ENCODE measurements at places on chromosomes 16 and 17.

DNA sequence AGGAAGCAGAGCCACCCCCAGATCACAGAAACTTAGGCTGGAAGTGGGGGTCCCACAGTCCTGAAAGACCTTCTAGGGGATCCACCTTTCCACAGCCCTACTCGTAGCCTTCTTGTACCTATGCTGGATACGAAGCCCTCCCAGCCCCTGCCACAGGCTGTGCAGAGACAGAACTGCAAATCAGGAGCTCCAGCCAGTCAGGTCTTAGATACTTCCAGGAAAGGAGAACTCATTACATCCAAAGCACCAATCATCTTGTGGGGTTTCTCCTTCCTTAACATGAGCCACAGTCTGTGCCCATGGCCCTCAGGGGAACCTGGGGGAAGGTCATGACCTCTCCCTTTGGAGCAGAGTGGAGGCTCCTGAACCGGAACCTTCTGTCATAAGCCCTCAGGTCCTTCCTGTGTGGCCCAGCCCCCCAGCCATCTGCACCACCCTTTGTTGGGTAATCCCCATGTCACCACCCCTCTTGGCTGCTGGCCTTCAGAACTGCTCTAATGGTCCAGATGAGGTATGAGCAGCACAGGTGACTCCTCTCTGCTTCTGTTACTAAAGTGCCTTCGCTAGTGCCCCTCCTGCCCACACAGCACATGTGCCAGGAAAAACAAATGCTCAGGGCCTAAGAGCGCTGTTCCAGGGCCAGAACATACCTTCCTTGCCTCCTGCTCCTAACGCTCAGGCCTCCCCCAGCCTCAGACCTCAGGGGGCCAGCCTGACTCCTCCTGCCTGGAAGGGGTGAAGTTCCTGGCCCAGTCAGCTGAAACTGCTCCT, 14.6 kb downstream of the SRCIN1 start:
- DNase-seq, result no peak

GRCh38 chr16:76360404-76360803, 83.2 kb downstream of the CNTNAP4 start:
- DNase-seq, result no peak

GRCh38 chr17:46166692-46167249, 26.5 kb downstream of the KANSL1 start:
- DNase-seq, result no peak

- no peak for DNase-seq
Observed at GRCh38 chr17:51118330-51119195, 2.1 kb downstream of the SPAG9 start.

DNA sequence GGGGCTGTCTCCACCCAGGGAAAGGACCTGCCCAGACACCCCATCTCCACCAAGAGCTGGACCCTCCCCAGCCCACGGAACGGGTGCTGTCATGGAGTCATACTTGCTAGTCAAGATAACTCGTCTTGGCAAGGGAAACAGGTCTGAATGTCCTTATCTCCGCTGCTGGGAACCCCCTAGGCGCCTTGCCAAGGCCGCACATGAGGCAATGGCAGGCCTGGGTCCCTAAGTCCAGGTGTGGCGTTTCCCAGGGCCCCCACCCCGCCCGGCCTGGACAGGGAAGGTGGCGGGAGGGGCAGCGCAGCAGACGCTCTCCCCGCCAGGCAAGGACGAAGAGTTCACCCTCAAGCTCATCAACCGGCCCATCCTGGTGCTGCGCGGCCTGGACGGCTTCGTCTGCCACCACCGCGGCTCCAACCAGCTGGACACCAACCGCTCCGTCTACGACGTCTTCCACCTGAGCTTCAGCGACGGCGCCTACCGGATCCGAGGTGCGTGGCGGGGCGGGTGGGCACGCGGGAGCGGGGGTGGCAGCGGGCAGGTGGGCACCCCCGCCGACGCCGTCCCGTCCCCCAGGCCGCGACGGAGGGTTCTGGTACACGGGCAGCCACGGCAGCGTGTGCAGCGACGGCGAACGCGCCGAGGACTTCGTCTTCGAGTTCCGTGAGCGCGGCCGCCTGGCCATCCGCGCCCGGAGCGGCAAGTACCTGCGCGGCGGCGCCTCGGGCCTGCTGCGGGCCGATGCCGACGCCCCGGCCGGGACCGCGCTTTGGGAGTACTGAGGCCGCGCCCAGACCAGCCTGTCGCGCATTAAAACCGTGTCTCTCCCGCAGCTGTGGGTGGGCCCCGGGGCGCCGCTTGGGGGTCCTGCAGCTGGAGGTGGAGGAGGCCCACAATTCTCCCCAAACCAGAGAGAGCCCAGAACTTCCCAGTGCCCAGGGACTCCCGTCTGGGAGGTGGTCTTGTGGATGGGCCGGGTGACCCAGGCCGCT, 8.4 kb downstream of the FSCN2 start:
- DNase-seq, result peak; percentile 65

DNA sequence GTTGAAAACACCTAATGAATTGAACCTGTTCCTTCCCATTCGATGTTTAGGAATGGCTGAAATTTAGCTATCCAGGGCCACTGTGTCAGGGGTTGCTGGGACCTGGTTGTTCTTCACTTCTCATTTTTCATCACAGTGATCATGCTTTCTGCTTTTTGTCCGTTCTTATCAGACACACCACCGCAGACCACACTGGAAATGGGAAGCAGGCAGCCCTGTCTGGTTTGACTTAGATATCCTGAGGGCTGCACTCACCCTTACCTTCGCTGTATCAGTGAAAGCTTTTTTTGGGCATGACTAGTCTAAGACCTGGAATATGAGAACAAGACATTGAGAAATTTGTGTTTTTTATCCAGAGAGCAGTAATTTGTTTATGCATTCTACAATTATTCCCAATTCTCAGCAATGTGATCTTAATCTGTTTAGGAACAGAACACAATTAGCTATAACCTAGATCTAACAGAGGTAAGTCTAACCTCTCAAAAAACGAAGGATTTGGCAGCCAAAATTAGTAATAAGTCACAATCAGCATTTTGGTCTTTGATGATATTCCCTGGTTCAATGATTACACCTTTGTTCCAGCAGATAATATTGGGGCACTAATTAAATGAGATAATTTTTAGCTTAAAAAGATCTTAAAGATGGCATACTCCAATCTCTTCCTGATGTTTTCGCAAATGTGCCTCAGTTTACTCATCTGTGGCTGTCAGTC, 126.0 kb upstream of the GOT2 start:
- no peak for DNase-seq

- DNase-seq, result no peak
Observed at GRCh38 chr16:47905771-47906170, 250.0 kb downstream of the ABCC12 start.

DNA sequence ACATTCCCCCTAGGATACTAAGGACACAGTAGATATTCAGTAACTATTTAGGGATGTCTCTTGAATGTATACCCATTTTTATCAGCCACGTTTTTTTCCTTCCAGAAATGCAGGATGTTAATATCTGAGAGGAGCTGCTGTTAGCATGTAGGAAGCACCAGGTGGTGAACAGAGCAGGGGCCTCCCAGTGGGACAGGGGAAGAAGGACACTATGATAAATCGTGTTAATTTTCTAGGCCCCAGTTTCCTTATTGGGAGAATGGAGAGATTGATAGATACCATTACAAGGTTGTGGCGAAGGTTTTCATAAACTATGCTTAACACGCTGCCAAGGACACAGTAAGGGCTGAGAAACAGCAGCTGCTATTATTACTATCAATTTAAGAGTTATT, 45.4 kb downstream of the PRSS54 start:
- DNase-seq, result no peak

- no peak for DNase-seq
Observed at GRCh38 chr16:22016927-22017326, 9.0 kb downstream of the MOSMO start.

- DNase-seq, result no peak
Observed at GRCh38 chr16:85029408-85029784, 1.8 kb downstream of the KIAA0513 start.

- no peak for DNase-seq
Observed at GRCh38 chr16:55490301-55490700, 11.3 kb downstream of the MMP2 start.

DNA sequence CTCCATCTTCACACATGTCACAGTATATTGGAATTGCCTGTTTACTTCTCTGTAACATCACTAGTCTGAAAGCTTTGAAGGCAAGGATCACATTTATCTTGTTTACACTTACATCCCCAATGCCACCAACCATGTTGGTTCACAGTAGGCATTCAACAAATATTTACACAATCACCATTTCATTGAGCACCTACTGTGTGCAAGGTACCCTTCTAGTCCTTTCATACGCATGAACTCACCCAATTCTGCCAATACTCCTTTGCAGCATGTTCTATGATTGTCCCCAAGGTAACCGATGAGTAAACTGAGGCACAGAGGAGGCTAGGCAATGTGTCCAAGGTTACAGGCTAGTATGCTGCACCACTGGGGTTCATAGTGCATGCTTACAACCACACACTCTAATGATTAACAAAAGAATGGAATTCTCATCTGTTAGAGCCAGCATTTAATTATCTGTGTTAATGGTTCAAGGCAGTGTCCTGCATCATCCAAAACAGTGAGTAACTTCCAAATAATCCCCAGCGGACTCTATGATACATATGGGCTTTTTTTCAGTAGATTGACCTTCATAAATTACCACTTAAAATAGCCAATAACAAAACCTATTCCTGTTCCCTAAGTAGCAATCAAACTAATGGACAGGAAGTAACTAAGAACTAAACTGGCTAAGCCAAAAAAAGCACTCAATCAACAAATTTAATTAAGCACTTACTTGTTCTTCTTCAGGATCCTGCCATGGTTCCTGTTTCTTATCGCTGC, 364.5 kb upstream of the XYLT1 start:
- no peak for DNase-seq

DNA sequence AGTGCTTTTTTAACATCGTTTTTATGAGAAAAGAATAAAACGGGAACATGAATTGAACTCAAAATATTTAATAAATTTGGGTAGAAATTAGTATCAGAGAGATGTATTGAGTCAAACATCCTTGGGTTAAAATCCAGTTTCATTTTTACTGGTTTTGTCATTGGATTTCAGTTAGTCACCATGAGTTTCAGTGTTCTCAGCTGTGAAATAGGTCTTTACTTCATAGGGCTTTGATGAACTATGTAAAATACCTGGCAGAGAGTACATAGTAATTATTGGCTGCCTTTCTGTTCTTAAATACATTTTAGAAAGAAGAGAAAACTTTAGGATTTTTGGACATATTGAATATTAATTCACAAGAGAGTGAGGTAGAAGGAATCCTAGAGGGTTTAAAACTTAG, 105.8 kb downstream of the TANC2 start:
- no peak for DNase-seq

DNA sequence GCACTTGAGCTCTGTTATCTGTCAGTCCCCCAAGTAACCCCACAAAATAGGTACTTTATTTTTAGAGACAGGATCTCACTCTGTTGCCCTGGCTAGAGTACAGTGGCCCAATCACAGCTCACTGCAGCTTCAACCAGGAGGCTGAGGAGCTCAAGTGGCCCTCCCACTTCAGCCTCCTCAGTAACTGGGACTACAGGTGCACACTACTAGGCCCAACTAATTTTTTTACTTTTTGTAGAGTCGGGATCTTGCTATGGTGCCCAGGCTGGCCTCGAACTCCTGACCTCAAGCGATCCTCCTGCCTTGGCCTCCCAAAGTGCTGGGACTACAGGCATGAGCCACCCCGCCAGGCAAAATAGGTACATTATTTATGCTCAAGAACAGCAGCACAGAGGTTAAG, 99.6 kb downstream of the MGAT5B start:
- no peak for DNase-seq

DNA sequence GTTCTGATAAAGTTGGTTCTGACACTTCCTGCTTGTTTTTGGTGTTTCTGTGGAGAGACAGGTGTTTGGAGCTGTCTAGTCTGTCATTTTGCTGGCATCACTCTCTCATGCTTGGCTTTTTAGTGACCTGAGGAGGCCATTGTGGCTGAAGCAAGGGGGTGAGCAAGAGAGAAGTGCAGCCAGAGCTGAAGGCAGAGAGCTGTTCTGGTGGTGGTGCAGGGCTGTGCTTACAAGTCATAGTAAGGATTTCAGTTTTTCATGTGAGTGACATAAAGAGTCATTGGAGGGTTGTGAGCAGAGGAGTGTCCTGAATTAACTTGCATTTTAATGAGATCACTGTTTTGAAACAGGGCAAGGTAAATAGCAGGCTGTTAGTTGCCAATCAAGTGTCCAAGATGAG, 97.5 kb downstream of the CHD9 start:
- no peak for DNase-seq

DNA sequence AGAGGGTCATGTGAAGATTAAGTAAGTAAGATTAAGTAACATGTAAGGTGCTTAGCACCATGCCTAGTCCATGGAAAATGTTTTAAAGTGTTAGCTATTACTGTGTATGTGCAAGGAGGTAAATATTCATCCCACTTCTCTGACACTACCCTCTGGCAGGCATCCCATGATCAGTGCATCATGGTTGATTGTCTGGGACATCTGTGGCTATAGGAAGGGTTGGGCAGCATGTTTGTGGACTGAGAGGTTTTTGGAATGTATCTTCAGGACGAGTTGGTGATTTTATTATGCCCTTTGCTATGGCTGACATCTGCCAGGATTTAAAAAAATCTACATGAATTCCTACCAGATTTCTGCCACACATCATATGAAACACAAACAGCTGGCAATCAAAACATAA, 6.5 kb upstream of the TAOK1 start:
- no peak for DNase-seq

DNA sequence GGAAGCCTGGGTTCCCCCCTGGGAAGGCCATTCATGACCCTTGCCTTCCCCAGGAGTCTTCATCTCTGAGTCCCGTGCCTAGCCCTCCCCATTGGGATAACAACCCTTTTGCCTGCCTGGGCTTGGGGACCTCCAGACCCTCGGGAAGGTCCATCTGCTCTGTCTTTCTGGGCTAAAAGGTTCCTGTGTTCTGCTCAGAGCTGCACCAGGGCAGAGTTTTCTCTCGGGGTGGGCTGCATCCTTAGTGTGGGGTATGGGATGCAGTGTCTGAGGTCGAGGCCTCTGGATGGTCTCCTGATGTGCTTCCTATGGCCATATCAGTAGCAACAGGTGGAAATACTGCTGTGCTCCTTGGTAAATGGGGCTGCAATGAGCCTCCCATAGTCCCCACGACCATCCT, 22.9 kb upstream of the PLLP start:
- DNase-seq, result no peak

DNA sequence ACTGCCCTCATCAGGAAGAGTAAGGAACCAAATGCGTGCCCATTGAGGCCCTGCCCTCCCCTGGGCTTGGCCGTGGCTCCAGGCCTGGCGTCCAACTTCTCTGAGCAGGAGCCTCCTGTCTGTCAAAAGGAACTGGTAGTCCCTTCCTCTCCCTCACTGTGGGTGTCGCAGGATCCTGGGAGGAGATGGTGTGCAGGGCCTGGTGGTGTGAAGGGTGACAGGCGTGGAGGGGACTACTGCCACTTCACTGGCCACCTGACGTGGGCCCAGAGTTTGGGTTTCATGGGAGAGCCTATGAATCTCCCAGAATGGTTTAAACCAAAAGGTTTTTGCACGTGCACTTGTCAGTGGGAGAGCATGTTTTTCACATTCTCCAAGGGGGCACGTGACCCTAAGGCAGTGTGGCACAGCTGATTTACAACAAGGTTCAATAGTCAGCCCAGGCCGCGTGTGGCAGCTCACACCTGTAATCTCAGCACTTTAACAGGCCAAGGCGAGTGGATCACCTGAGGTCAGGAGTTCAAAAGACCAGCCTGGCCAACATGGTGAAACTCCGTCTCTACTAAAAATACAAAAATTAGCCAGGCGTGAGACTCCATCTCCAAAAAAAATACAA, 12.5 kb downstream of the ARL2BP start:
- no peak for DNase-seq

All from GM23338 (cell line).